ENCODE measurements at places on chromosomes 11 and 22. TPM values are rescaled to one million over a fixed set of nuclear protein-coding genes. Genes with fewer than 3 reads are reported as not detected.

Gene OR8G1
- total RNA-seq: not detected

Gene SPTBN2
- 0.25 TPM for total RNA-seq

Gene APOA1
- not detected for total RNA-seq

Gene RTCB
- 58.3 TPM for total RNA-seq

Gene SCARF2
- total RNA-seq: 1.1 TPM

Gene CD82
- 193 TPM for total RNA-seq

DNA sequence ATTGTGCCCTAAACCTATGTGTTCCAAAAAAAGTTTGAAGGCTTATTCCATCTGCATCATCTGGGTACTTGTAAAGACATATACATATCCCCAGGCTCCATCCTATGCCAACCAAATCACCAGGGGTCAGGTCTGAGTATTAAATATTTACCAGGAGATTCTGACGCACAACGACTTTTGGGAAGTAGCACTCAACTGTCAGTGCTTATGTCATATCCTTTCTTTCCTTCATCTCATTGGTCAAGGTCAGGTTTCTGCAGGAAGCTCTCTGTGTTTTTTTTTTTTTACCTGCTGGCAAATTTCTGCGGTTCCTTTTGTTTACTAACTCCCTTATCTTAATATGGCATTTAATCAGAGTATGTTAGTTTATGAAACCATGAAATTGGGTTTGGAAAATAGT is 22.5 kb upstream of the CYP2R1 start:
- H3K27ac ChIP-seq: no peak overlapping the region
- no peak overlapping the region for H3K4me3 ChIP-seq
- H3K4me1 ChIP-seq: no peaks in the 10 kb centered on the region
- H3K36me3 ChIP-seq: peaks cover 21% of the 10 kb centered on the region
- no peak for DNase-seq
- H3K27me3 ChIP-seq: peaks cover 2% of the 10 kb centered on the region

DNA sequence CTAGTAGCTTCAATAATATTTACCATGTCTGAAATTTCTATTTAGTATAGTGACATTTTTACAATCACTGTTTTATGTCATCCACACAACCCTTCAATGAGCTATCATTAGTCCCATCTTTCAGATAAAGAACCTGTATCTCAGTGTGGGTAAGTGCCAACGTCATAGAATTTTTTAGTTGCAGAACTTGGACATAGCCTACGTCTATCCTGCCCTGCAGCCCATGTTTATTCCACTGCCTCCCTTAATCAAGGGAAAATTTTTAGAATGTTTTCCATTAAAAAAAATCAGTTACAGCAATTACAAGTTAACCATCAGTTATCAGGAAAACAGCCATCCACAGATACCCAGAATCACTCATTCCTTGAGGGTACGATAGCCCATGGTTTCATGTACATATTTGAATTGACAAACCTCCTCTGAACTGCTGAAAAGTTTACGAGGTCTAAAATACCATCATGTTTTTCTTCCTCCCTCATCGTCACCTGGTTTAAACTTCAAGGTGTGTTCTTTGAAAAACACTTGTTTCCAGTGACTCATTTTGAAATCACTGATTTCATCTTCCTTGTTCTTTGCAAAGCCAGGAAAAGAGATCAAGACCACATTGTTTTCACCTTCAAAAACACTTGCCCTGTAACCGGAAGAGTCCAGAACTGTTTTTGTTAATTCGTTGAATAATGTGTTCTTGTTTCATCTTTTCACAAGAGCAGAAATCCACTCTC is 100.9 kb downstream of the FAM76B start:
- H3K36me3 ChIP-seq: no peaks in the 10 kb centered on the region
- peaks cover 12% of the 10 kb centered on the region for H3K4me1 ChIP-seq
- H3K27me3 ChIP-seq: no peaks in the 10 kb centered on the region

GRCh38 chr22:37194750-37195149 is 6.7 kb upstream of the C1QTNF6 start:
- H3K27ac ChIP-seq: no peak overlapping the region
- peaks cover 14% of the 10 kb centered on the region for H3K36me3 ChIP-seq
- H3K27me3 ChIP-seq: no peaks in the 10 kb centered on the region
- H3K4me3 ChIP-seq: no peak overlapping the region

GRCh38 chr11:86555866-86556265 is 116.5 kb downstream of the ME3 start:
- no peak overlapping the region for H3K27ac ChIP-seq
- H3K36me3 ChIP-seq: no peaks in the 10 kb centered on the region
- no peak overlapping the region for H3K4me3 ChIP-seq
- H3K4me1 ChIP-seq: no peaks in the 10 kb centered on the region
- no peak for DNase-seq
- peaks cover 3% of the 10 kb centered on the region for H3K27me3 ChIP-seq

DNA sequence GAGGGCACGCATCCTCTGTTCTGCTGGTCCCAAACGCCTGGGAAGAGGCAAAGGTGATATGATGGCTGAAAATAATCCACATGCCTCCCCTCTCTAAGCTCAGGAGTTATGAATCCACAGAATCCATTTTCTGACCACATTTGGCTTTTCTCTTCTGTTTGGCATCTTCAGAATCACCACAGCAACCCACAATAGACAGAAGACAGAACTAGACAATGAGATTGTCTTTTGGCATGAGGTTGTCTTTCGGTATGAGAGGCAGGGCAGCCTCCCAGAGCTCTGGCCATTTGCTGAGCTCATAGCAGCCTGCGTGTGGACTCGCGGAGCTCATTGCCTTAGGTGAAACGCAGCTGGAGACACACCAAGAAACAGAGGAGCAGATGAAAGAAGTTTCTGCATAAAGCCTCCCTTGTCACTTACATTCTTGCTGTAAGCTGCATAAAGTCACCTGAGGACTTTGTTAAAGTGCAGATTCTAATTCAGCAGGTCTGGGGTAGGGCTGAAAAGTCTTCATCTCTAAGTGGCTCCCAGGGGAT is 868.0 kb downstream of the NTM start:
- DNase-seq: no peak
- no peak overlapping the region for H3K4me3 ChIP-seq
- no peaks in the 10 kb centered on the region for H3K4me1 ChIP-seq
- no peak overlapping the region for H3K27ac ChIP-seq
- H3K27me3 ChIP-seq: no peaks in the 10 kb centered on the region

DNA sequence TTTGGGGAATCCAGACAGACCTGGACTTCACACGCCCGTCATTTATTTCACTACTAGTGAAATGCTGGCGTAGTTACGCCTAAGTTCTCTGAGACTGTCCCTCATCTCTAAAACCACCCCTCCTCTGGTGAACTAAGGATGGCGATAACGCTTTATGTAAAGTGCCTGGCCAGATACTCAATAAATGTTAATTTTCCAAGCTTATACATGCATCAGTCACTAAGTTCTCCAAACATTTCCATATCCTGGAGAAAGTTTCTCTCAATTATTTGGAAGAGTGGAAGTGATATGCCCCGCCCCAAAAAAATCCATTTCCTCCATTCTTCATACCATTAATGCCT is 1.1 kb upstream of the FBXO3 start:
- H3K4me3 ChIP-seq: peak overlapping the region; percentile 94
- peaks cover 23% of the 10 kb centered on the region for H3K27me3 ChIP-seq
- no peak for DNase-seq

DNA sequence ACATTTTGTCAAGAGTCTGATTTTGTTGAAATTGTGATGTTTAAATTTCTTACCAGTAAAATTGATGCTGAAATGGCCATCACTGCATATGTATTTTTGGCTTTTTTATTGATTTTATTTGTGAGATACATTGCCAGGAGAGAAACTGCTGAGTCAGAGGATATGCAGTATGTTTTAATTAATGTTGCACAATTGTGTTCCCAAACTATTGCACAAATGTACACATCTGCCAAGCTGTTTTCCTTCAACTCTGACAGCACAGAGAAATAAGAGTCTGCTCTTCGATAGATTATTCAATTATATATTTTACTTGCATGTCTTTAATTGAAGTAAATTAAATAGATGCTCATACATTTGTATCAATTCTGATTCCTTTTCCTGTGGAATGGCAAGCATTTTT is 640.2 kb upstream of the LUZP2 start:
- no peaks in the 10 kb centered on the region for H3K36me3 ChIP-seq
- no peak overlapping the region for H3K27ac ChIP-seq
- DNase-seq: no peak

DNA sequence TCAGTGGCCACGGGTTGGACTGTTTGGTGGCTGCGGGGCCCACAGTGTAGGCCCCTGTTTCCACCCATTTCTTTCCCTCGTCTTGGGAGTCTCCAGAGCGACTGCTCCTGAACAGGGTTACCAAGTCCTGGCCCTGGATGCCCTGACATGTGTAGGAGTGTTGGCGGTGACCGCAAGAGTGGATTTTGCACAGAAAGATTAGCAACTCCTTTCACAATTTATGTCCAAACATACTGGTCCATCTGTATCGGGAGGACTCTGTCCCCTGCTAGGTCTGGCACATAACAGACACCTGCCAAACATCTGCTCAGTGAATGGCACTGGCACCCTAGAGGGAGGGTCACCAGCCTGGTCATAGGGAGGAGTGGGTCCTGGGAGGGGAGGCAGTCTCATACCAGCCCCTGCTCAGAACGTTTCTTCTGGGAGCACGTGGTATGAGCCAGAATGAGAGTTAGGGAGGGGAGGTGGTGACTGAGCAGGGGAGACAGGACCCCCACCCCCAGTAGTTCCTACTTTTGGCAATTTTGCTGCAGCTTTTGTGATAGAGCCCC is 3.4 kb upstream of the APOA1 start:
- H3K27ac ChIP-seq: no peak overlapping the region
- H3K4me1 ChIP-seq: peaks cover 6% of the 10 kb centered on the region
- H3K27me3 ChIP-seq: no peaks in the 10 kb centered on the region
- DNase-seq: no peak

DNA sequence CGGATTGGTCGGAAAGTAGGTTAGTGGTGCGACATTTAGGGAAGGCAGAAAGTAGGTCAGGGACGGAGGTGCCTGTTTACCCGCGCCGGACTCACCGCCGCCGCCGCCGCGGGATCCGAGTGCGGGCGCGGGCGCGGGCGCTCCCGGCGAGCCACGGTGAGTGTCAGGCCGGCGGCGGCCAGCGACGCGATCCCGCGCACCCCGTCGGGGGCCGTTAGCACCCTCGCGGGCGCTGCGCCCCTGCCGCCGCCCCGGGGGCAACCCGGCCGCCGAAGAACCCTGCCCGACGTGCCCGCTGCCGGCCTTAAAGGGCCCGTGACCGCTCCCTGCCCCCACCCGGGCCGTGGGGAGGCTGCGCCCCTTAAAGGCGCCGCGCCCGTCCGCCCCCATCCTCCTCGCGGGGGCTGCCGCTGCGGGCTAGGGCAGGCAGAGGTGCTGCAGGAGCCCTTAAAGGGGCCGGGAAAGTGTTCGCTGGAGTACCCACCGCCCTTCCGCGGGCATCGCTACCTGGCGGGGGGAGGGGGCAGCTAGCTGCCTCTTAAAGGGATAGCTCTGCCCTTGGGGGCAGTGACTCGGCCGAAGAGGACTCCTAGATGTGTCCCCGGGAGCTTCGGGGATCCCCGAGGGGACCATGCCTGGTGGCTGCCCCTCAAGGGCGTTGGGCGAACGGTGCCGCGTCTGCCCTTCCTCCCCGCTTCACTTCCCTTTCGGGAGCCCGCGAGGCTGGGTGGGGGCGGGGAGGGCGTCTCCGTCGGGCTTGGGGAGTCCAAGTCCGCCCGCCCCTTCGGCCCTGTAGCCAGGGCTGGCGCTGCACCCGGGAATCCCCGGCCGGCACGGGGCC is at the start of gene BMAL1:
TSS of gene BMAL1 (plus strand) at position 23 of the 841 bp plus-strand sequence. CDS start 76,519 bp downstream, outside the sequence.
- peak within 1 kb of the TSS; percentile 94 for H3K4me3 ChIP-seq
- H3K4me1 ChIP-seq: peaks cover 60% of the 10 kb centered on the region
- H3K36me3 ChIP-seq: peaks cover 23% of the 10 kb centered on the region
- H3K27me3 ChIP-seq: peaks cover 29% of the 10 kb centered on the region

GRCh38 chr22:38176170-38176741 is 5.4 kb downstream of the PLA2G6 start:
- H3K4me3 ChIP-seq: peak overlapping the region; percentile 23
- DNase-seq: peak; percentile 62

GRCh38 chr11:16120008-16120407 is 236.3 kb downstream of the SOX6 start:
- no peak overlapping the region for H3K4me3 ChIP-seq
- H3K36me3 ChIP-seq: no peaks in the 10 kb centered on the region
- no peak overlapping the region for H3K27ac ChIP-seq
- no peaks in the 10 kb centered on the region for H3K4me1 ChIP-seq
- no peak for DNase-seq

- no peak for DNase-seq
- H3K27ac ChIP-seq: no peak overlapping the region
- H3K27me3 ChIP-seq: peaks cover 4% of the 10 kb centered on the region
- no peak overlapping the region for H3K4me3 ChIP-seq
- H3K4me1 ChIP-seq: no peaks in the 10 kb centered on the region
- H3K36me3 ChIP-seq: no peaks in the 10 kb centered on the region
Observed at GRCh38 chr11:74427384-74427886, 29.2 kb upstream of the PGM2L1 start.

- DNase-seq: no peak
- H3K4me1 ChIP-seq: peaks cover 5% of the 10 kb centered on the region
- H3K27ac ChIP-seq: no peak overlapping the region
- H3K4me3 ChIP-seq: no peak overlapping the region
Observed at GRCh38 chr11:68988491-68988890, 7.7 kb upstream of the MRGPRD start.

DNA sequence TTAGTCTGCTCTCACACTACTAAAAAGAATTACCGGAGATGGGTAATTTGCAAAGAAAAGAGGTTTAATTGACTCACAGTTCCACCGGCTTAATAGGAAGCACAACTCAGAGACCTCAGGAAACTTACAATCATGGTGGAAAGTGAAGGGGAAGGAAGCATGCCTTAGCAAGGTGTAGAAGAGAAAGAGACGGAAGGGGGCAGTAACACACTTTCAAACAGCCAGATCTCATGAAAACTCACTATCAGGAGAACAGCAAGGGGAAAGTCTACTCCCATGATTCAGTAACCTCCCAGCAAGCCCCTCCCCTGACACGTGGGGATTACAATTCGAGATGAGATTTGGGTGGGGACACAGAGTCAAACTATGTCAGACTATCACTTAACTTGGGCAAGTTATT is 236.6 kb upstream of the ANO3 start:
- no peak overlapping the region for H3K27ac ChIP-seq
- H3K36me3 ChIP-seq: no peaks in the 10 kb centered on the region
- H3K4me3 ChIP-seq: no peak overlapping the region
- H3K27me3 ChIP-seq: no peaks in the 10 kb centered on the region
- no peaks in the 10 kb centered on the region for H3K4me1 ChIP-seq
- no peak for DNase-seq

GRCh38 chr11:2737226-2737590 is 37.4 kb upstream of the KCNQ1OT1 start:
- no peaks in the 10 kb centered on the region for H3K4me1 ChIP-seq
- no peak overlapping the region for H3K4me3 ChIP-seq
- DNase-seq: no peak
- H3K36me3 ChIP-seq: no peaks in the 10 kb centered on the region
- H3K27ac ChIP-seq: no peak overlapping the region

DNA sequence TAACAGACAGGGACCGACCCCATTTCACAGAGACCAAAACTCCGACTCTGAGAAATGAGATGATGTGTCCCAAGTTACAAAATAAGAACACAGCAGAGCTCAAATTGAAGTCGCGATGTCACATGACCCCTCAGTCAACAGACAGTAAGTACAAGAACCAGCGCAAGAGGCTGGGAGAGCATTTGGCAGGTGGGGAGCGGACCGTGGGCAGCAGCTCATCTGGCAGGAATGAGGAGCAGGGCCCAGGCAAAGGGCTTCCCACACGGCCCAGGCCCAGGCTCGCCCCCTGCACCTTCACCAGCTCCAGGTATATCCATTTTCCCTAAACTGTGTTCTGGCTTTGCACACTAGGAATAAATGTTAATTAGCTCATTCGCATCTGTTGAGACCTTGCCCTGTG is 34.3 kb downstream of the SCUBE1 start:
- no peaks in the 10 kb centered on the region for H3K4me1 ChIP-seq
- no peak for DNase-seq
- no peaks in the 10 kb centered on the region for H3K36me3 ChIP-seq

Measured in activated CD4-positive, alpha-beta memory T cell treated with anti-CD3 and anti-CD28 coated beads, Interleukin-2, amount 10 ng/mL, durations not matched to agents 7 days and 5 days (primary cell).